Stimulated activated CD4-positive, alpha-beta T cell treated with anti-CD3 and anti-CD28 coated beads, TNF-alpha, amount 100 ng/mL, for 24 hours (primary cell): ENCODE measurements at places on chromosomes 6 and 20.

- DNase-seq = no peak
These were observed 91.4 kb downstream of the TAF4 start for GRCh38 chr20:61974357-61974665.

- DNase-seq = peak; percentile 17
These were observed 81.9 kb downstream of the ZMYND8 start for GRCh38 chr20:47274401-47275108.

GRCh38 chr6:88145298-88145963, 20.7 kb downstream of the CNR1 start:
- no peak for DNase-seq

- no peak for DNase-seq
These were observed 424.2 kb downstream of the FOXA2 start for GRCh38 chr20:22160101-22160652.

DNA sequence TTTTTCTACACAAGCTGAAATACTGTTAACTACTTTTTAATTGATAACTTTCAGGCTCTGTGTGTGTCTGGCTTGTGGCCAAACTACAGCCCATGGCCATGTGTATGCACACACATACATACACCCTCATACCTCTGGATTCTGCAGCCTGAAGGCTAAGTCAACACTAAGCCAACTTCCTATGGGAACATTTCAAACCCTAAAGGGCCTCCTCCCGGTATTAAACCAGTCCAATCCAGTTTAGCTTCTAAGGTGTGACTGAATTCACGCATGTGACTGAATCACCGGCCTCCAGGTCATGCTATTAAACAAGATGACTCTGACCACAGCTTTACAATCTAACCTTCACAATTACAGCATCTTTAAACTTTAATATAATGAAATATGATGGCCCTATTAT, 20.7 kb upstream of the DST start:
- no peak for DNase-seq

- DNase-seq = no peak
These were observed 21.3 kb upstream of the TLDC2 start for GRCh38 chr20:36854348-36855240.

DNA sequence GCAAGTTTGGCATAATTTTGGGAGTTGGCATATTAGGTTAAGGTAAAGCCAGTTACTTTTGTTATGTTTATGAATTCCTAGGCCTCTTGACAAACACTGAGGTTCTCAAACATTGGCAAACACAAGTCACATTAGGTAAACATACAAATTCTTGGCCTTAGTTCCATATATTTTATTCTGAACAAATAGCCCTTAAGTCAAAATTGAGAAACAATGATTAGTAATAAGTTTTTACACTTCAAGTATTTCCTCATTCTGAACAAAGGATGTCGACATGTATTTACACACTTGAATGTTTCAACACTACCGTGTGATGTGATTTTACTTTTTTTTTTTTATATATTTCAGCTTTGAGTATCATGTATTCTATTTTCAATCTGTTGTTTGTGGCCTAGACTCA, 3.8 kb upstream of the ECHDC1 start:
- no peak for DNase-seq

- DNase-seq = peak; percentile 89
These were observed 26.1 kb downstream of the TTLL2 start for GRCh38 chr6:167350731-167351655.
